ENCODE measurements at places on chromosomes 3 and 15.

DNA sequence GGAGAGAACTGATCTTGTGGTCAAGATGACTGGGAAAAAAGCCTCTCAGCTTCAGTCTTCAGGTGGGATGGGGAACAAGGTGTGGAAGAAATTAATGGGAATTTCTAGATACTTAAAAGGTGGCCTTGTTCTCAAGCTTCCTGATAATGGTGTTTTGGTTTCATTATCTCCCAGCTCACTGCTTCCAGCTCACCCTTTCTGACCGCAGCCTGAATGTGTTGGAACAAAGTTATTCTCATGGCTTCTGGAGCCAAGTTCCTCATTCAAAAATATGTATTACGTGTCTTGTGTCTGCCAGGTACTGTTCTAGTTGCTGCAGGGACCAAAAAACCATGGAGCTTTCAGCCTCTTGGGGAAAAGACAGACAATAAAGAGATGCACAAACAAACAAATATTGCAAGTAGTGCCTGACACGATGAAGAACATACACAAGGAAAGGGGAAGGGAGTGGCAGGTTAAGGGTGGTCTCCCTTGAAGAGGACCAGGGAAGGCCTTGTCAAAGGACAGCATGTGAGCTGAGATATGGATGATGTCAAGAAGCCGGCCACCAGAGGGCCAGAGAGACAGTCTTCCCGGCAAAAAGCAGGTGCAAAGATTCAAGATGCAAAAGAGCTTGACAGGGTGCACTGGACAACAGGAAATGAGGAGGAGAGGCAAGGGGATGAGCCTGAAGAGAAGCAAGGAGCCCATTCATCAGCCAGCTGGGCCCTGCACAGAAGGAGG is 35.5 kb downstream of the ARRDC4 start:
- no peak for DNase-seq

GRCh38 chr15:57806003-57806402 is 99.5 kb downstream of the POLR2M start:
- DNase-seq, result no peak

DNA sequence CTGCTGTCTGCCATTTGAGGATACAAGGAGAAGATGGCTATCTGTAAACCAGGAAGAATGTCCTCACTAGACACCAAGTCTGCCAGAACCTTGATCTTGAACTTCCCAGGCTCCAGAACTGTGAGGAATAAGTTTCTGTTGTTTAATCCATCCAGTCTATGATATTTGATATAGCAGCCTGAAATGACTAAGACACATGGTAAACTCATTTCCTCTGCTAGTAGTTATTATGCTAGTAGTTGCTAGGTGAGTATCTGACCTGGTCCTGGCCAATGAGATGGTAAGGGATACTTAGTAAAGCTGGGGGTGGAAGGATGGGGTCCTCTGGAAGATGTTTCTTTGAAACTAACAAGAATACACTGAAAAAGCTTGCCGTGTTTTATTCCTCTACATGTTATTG is 280.7 kb upstream of the ARHGEF26 start:
- no peak for DNase-seq

GRCh38 chr3:15325228-15325627 is 7.2 kb downstream of the SH3BP5 start:
- DNase-seq, result no peak

GRCh38 chr3:171260899-171261298 is 199.3 kb downstream of the TNIK start:
- no peak for DNase-seq

DNA sequence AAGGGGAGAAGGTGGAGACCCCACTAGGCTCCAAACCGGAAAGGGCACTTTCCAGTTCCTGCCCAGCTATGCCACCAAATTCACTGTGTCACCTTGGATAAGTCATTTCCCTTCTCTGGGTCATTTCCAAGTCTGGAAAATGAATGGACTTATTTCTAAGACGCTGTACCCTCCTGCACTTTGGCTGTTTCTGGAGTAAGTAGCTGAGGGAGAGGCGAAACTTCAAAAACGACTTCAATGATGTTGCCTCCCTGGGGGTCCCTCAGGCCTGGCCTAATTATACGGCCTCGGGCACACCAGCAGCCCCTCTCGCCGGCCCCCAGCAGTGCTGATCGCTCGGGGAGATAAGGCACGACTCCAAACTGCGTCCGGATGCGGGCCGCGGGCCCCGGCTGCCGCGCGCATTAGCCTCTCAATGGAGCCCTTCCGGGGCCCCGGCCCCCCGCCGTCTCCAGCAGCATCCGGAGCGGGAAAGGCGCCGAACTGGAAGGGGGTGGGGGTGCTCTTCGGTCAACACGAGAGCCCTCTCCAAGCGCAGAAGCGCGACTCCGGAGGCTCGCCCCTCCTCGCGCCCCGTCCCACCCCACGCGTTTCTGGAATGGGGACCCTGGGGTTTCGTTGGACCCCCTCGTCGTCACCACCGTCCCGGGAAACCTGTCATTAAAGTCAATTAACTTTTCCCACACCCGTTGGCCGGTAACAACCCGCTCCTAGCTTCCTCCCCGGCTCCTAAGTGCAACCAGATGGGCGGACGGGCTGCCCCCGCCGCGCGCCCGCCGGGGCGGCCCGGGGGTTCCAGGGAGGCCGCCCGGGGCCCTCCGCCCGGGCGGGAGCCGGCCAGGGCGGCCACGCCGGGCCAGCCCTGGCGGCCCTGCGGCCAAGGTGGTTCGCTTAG is 4.8 kb downstream of the HES1 start:
- DNase-seq, result peak; percentile 14

DNA sequence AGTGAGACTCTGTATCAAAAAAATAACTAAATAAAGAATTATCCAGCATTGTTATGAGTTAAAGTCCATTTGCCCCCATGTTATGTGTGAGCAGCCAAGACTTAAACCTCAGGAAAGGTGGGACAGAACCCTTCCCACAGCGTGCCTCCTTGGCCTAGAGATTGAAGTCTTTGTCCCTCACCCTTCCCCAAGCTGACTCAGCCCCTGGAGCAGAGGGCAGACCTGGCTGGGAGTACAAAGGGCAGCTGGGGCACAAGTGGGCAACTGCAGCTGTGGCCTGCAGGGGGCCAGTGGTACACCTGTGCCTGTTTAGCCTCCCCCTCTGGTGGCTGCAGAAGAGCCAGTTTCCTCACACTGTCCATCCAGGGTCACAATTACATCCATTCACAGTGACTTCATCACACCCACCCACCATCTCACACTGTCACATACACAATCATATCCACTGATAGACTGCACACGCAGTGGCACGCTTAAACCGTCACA is 940 bp upstream of the ACY1 start:
- DNase-seq, result peak; percentile 56

Measured in activated CD4-positive, alpha-beta T cell treated with anti-CD3 and anti-CD28 coated beads, Interleukin-2, amount 50 U/mL, for 16 hours (primary cell).